ENCODE measurements at places on chromosomes 1 and 21.

- peak; percentile 82 for DNase-seq
Measured at GRCh38 chr1:24413350-24414163, at the start of gene STPG1. Gene STPG1 (minus strand): TSS chr1:24413782. CDS start chr1:24401388, 12,394 bp downstream.

DNA sequence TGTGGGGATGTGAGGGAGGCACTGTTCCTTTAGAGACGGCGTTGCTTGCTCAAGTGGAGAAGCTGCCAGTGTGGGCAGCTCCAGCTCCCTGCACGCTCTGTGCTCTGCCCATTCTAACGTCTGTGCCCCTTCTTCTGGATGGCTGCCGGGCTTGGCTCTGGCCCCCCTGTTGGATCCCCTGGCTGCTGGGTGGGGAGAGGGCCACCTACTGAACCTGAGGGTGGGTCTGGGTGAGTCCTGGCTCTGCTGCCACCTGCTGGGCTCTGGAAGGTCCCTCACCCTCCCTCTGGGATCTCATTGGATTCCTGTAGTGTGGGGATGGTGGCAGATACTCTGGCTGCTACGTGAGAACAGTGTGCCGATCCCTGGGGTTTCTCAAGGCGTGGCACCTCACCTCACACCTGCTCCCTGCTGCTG lies 5.0 kb downstream of the PFKL start:
- peak; percentile 36 for DNase-seq

DNA sequence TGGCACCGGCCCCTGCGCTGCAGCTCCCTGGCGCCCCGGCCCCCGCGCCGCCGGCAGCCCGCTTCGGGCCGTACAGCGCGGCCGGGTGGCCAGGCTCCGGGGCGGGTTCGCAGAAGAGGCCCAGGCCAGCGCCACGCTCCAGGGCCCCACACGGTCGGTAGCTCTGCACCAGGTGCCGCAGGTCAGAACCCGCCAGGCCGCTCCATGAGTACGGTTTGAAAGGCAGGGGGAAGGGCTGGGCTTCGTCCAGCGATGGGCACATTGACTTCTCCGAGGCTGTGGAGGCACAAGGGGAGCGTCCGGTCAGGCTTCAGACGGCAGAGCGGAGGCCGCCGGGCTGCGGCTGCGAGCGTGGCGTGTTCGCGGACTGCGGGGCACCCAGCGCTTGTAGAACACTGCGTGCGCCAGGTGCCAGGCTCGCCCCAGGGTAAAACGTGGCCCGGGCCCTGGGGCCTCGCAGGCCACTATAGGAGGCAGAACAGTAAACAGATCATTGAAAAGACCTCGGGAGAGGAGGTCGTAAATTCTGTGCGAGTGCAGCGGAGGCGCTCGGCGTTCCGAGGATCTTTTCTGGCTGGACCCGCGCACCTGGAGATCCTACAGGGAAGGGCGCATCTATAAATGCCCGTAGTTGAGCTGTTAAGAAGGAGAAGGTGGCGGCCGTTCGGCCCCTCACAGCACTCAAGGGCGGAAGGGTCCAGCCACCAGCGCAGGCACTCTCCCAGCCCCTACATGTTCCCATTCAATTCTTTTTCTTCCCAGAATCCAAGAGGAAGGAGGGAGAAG lies 5.7 kb downstream of the GFI1 start:
- no peak for DNase-seq

DNA sequence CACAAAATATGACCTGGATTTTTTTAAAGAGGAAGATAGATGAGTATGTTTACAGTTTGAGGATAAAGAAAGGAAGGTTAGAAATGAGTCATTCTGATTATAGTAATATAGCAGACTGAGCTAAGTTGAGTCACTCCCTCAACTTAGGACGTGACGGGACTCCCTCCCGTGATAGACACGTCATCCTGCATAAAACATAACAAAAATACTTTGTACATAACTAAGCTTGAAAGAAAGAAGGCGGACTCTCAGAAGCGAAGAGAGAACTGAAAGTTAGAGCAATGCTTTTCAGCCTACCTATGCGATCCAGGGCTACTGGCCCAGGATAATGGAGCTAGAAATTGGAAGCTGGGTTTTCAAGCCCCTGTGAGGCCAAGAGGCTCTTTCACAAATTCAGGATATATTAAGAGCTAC lies 53.0 kb upstream of the DESI2 start:
- peak; percentile 83 for DNase-seq

GRCh38 chr1:34266127-34266951 lies 89.6 kb downstream of the C1orf94 start:
- no peak for DNase-seq

Measured in SW480 (cell line).